NCI-H1048 (cell line): ENCODE measurements at places on chromosomes 13 and 19.
A peak's percentile ranks its signal among the peaks of the same experiment; 100 is the strongest.

GRCh38 chr13:43054803-43055802 lies 31.7 kb downstream of the DNAJC15 start:
- DNase-seq: no peak

GRCh38 chr13:110560601-110561343 lies 750 bp downstream of the RAB20 start:
- no peak for DNase-seq

DNA sequence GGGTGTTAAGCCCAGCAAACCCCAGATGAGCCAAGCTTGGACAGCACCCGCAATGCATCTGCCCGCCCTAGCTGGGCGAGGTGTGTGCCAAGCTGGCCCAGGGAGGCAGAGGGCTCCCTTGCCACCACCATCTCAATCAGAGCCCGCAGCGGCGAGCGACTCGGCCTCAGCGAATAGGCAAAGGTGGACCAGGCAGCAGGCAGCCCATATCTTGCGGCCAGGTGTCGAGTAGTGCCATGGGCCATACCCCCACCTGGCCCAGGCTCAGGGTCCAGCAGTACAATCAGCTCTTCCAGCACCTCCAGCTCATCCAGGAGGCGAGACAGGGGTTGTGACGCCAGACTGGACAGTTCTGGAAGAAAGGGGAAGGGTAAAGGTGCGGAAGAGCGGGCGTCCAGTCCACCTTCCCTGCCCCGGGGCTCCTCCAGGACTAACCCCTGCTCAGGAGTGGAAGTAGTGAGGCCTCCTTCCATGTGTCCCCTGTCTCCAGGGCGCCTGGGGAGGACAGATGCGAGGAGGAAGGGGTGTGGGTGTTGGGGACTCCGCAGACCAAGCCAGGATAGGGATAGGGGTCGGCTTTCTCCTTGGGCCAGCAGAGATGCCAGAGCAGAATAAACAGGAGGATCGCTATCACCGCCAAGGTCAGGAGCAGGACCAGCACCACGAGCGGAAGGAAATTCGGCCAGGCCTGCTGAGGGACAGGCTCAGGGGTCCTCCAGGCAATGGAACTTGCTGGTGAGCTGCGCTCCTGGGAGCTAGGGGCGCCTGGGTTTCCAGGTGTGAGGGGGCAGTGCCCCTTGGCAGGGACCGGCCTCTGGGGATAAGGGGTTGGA lies 2.8 kb downstream of the IGFLR1 start:
- DNase-seq: no peak

DNA sequence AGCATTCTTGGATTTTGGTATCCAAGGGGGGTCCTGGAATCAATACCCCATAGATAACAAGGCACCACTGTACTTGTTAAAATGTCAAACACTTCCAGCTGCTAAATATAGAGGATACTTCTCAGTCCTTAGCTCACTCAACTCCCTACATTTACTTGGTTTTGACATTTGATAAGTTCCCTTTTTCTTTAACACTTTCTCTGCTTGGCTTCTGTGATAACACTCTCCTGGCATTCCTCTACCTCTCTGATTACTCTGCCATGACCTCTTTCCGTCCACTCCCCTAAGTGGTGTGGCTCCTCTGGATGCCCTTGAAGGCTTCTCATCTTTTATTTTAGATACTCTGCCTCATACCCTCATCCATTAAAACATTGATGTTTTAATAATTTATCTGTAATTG lies 65.2 kb downstream of the MICU2 start:
- DNase-seq: no peak

GRCh38 chr19:14890643-14891379 lies 4.9 kb upstream of the OR7A17 start:
- DNase-seq: no peak

GRCh38 chr13:92682832-92683517 lies 543.6 kb upstream of the GPC6 start:
- no peak for DNase-seq

GRCh38 chr13:65347420-65348030 lies 1882.6 kb downstream of the PCDH9 start:
- no peak for DNase-seq

GRCh38 chr13:114211446-114212157 lies 23.1 kb upstream of the CDC16 start:
- DNase-seq: no peak

DNA sequence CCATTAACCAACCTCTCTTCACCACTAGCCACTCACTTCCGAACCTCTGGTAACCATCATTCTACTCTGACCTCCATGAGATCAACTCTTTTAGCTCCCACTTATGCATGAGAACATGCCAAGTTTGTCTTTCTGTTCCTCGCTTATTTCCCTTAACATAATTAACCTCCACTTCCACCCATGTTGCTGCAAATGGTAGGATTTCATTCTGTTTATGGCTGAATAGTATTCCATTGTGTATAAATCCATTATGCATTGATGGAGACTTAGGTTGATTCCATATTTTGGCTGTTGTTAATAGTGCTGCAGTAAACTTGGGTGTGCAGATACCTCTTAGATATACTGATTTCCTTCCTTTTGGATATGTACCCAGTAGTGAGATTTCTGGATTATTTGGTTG lies 30.2 kb downstream of the ZNF382 start:
- DNase-seq: no peak

DNA sequence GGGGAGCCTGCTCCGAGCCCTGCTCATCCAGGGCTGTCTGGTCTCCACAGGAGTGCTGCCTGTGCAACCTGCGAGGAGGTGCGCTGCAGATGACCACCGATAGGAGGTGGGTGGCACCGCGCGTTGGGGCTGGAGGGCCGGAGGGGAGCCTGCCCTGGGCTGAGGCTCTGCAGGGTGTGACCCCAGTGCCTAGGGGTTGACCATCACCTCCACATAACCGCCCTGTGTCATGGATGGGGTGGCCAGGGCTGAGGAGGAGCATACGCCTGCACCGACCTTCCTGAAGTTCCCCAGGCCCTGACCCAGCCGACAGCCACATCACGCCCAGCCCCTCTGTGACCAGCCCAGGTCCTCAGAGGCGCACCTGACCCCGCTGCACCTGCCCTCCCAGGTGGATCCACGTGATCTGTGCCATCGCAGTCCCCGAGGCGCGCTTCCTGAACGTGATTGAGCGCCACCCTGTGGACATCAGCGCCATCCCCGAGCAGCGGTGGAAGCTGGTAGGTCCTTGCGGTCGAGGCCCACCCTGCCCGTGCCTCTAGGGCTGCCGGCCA lies 168.7 kb downstream of the KDM4B start:
- no peak for DNase-seq

- DNase-seq: no peak
Observed at GRCh38 chr19:51467864-51468544, 9.8 kb upstream of the SIGLEC8 start.

- DNase-seq: no peak
Observed at GRCh38 chr19:17254636-17255035, 8.9 kb upstream of the NR2F6 start.

DNA sequence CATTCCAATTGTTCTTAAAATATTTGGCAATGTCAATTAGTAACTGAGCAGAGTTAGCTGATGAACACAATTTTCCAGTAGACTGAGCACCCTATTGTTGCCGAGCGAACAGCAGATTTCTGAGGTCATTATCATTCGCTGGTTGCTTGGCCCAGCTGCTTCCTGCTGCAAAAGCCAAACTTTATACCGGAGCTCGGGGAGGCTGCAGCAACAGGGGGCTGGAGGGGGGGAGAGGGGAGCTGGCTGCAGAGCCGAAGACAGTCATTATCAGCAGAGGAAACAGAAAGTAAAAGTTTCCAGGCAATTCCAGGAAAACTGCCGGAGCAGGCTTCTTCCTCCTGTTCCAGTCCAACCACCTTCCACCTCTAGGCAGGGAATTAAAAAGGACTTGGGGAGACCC lies 77.9 kb downstream of the ZNF536 start:
- no peak for DNase-seq

- no peak for DNase-seq
Observed at GRCh38 chr13:97911311-97912138, 42.0 kb upstream of the IPO5 start.

GRCh38 chr19:21202865-21203494 lies 61.1 kb downstream of the ZNF431 start:
- DNase-seq: no peak

GRCh38 chr19:14369399-14370168 lies 11.7 kb upstream of the ADGRE5 start:
- DNase-seq: no peak

DNA sequence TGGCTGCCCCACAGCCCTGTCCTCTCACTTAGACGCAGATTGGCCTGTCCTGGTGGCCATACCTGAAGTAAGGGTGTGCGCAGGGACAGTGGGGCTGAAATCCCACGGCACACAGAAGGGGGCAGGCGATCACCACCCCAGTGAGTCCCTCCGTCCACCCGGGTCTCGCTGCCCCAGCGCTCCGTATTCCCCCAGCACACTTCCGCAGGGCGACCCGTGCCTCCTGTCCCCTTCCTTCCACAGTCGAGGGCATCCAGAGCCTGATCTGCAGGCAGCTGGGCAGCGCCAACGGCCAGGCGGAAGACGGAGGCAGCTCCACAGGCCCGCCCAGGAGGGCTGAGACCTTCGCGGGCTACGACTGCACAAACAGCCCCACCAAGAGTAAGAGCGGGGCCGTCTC lies 25.3 kb downstream of the PEX11G start:
- DNase-seq: no peak

DNA sequence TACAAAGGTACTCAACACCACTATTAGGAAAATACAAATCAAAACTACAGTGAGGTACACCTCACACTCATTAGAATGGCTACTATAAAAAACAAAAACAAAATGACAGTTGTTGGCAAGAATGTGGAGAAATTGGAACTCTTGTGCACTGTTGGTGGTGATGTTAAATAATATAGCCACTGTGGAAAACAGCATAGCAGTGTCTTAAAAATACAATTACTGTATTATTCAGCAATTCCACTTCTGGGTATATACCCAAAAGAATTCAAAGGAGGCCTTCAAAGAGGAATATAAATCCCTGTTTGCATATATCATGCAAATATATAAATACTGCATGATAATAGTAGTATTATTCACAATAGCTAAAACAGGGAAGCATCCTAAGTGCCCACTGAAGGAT lies 66.8 kb downstream of the CDK8 start:
- DNase-seq: peak; percentile 71
